CD4-positive, alpha-beta T cell treated with Interleukin-12 subunit alpha and Interleukin-12 subunit beta, for 1 hour (primary cell): ENCODE measurements at places on chromosomes 11 and 22.

DNA sequence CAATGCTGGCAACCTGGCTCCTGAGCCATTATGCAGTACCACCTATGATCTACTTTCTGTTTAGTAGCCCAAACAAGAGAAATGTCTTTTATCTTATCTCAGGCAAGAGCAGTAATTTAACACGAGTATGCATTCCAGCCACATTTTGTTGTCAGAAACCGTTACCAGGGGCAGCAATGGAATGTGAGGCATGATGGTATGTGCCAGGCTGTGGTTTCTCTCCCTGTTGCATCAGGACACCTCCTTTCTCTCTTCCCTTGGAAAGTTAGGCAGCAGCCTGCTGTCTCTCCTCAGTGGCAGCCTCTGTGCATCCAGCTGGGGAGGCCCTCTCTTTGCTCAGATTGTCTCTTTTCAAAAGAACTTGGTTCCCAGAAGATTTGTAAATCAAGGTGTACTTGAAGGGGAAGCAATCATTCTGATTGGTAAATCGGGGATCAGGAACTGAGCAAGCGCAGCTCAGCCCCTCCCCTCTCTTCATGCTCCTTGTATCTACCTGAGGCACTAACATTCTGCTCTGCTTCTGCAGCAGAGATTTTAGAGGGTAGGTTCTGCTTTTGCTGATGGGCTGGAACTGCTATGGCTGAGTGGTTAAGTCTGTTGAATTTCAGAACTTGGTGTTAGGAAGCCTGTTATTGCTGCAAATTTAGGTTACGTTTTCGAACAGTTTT lies 229.2 kb downstream of the ADAMTS15 start:
- DNase-seq: no peak

DNA sequence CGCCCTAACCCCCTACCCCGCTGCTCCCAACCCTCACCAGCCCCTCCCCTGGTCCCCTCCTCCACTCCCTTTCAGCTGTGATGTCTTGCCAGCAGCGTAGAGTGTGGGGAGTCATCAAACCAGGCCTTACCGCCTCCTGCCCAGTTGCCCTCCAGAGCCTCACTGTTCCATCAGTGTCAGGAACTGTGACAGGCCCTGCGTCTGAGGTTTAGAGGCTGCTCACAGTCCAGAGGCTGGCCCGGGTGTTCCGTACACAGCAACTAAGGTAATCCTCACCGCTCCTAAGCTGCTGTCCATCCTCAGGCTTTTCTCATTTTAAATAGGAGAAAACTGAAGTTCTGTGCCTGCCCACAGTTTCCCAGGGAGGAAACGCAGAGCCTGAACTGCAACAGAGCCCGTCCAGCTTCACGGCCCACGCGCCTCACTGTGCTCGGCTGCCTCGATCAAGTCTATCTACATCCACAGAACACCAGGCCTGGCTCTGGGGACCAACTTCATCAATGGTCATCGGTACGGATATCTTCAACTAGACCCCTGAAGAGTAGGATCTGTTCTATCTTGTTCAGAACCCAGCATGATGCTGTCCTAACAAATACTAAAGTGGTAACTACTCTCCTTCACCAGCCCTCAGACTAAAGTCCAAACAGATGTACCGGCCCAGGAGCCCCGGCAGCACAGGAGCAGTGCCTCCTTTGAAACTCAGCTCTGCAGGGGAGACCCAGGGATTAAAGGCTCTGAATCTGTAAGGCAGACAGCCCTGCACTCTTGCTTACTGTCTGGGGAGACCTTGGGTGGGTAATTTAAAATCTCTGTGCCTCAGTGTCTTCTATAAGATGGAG lies 10.3 kb downstream of the VPS37C start:
- DNase-seq: no peak

GRCh38 chr11:85749884-85750283 lies 61.1 kb downstream of the SYTL2 start:
- DNase-seq: no peak

GRCh38 chr11:118079491-118079890 lies 2.6 kb downstream of the TMPRSS4 start:
- peak; percentile 24 for DNase-seq

GRCh38 chr22:20523086-20523983 lies 15.9 kb downstream of the MED15 start:
- peak; percentile 28 for DNase-seq

DNA sequence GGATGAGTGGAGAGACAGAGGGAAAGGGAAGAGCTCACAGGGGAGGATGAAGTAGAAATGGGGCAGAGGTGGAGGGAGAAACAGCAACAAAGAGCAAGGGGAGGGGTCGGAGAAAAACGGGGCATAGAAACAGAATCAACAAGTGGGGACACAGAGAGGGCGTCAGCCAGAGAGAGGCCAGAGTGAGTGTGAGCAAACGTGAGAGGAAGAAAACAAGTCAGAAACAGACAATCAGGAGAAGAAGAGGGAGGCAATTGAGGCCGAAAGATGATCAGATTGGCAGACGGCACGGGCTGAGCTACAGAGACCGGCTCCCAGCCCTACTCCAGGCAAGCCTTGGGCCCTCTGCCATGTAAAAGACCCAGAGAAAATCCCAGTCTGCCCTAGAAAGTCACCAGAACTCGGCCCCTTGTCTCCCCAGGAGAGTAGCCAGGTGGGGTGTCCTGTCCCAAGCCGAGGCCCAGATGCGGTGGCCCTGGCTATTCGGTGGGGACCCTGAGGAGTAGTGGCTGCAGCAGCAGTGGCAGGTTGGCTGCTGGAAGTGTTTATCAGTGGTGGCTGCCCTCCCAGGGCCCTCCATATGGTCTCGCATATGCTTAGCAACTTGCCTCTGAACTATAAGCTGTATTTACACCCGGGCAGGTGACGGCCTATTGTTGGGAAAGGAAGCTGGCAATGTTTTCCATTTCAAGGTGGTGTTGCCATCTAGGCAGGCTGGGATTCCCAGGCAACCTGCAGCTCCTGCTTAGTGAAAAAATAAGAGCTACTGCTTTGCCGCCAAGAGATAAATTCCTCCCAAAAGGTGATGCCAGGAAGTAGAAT lies 14.8 kb upstream of the TSPAN18 start:
- no peak for DNase-seq

- no peak for DNase-seq
These were observed 79.5 kb downstream of the HORMAD2 start for GRCh38 chr22:30159561-30160353.

GRCh38 chr11:26851696-26852095 lies 129.8 kb upstream of the SLC5A12 start:
- no peak for DNase-seq

GRCh38 chr11:44681698-44682097 lies 45.1 kb upstream of the TSPAN18 start:
- no peak for DNase-seq

DNA sequence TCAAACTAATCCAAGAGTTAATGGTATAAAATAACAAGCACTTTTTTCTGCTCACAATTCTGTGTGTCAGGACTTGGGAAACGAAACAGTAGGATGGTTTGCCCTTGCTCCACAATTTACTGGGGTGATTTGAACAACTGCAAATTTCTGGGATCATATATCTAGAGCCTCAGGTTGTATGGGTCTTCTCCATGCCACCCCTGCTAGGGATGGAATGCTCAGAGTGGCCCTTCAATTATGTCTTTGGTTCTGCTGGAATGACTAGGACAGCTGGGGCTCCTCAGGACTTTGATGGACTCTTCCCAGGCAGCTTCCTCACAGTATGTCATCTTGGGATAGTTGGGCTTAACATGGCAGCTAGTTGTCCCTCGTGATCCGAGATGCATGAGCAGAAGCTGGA lies 223.0 kb upstream of the ANO5 start:
- no peak for DNase-seq

- DNase-seq: no peak
These were observed 25.0 kb downstream of the CYB5R2 start for GRCh38 chr11:7648264-7648663.

DNA sequence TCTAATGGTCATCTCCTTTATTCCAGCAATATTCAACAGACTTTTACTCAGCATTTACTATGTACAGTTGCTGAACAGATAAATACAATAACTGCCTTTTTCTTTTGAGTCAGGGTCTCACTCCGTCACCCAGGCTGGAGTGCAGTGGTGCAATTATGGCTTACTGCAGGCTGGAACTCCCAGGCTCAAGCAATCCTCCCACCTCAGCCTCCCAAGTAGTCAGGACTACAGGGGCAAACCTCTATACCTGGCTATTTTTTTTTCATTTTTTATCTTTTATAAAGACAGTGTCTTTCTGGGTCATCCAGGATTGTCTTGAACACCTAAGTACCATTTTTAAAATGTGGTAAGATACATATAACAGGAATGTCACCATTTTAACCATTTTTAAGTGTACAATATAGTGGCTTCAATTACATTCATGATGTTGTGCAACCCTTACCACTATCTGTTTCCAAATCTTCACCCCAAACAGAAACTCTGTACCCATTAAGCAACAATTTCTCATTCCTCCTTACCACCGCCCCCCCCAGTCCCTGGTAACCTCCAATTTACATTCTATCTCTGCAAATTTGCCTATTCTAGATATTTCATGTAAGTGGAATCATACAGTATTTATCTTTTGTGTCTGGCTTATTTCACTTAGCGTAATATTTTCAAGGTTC lies 67.8 kb downstream of the MIAT start:
- no peak for DNase-seq

DNA sequence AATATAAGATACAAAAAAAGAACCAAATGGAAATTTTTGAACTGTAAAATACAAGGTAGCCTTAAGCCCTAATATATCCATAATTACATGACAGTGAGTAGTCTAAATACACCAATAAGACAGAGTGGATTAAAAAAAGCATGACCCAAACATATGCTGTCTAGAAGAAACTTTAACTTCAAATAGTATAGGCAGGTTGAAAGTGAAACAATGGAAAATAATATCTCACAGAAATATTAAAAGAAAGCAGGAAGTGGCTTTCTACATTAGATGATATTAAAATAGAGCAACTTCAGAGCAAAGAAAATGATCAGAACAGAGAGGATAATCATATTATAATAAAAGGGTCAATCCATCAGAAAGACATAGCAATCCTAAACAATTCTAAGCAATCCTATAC lies 21.8 kb downstream of the DCUN1D5 start:
- peak; percentile 18 for DNase-seq
